CD4-positive, alpha-beta T cell treated with Interleukin-21 for 1 hour (primary cell): ENCODE measurements at places on chromosomes 7 and 10.

DNA sequence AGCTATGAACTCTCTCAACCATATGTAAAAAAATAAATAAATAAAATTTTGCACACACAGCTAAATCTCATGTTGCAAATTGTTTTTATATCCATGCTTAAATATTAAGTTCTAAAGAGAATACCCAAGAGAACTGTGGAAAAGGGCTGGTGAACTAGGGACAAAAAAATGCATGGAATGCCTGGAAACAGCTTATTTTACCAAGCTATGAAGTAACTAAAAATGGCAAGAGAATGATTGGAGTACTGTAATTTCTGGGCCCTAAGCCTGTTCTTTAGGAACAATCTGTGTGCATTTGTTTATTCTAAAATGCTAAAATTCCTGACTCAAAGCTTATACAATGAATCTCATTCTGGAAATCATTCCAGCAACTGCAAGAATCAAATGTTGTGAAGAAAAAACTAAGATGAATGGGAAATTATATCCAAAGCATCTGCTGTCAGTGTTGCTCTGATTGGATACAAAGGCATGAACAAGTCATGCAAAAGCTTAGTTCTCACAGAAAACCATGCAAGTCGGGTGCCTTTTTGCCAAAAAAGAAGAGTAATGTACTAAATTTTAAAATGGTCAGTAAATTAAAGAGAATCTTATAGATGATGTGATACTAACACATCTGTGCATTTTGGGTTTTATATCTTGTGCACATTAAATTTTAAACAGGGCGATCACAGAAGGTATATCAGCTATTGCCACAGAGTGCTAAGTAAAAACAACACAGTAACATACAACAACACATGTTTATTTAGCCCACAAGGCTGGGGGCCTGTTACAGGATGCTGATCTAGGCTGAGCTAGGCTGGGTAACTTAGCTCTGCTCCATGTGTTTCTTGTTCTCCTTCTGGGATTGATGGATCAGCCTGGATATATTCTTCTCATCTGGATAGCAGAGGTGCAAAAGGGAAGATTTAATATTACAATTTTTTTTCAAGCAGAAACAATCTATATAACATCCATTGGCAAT, 453.5 kb upstream of the SEMA3A start:
- DNase-seq: no peak

- DNase-seq: no peak
Observed at GRCh38 chr7:16210171-16210570, 211.2 kb downstream of the CRPPA start.

DNA sequence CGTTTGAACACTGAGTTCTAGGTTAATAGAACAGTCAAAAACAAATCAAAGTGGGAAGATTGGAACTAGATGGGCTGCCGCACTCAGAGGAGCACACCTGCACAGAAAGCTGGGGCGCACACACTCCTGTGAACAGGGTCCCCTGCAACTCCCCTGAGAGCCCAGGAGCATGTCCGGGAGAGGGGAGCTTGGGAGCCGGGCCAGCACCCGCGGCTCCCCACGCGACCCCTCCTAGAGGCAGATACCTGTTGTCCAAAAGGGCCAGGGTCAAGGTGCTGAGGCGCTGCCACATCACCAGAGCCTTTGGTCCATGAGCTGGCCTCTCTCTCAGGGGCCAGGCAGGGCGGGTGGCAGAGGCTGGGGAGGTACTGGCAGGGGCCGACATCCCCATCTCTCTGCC, 5.6 kb downstream of the NKX6-2 start:
- DNase-seq: no peak

- peak; percentile 29 for DNase-seq
Observed at GRCh38 chr7:111089822-111090426, 1.0 kb upstream of the LRRN3 start.

GRCh38 chr7:34245246-34245645, 339.9 kb downstream of the BMPER start:
- DNase-seq: no peak

DNA sequence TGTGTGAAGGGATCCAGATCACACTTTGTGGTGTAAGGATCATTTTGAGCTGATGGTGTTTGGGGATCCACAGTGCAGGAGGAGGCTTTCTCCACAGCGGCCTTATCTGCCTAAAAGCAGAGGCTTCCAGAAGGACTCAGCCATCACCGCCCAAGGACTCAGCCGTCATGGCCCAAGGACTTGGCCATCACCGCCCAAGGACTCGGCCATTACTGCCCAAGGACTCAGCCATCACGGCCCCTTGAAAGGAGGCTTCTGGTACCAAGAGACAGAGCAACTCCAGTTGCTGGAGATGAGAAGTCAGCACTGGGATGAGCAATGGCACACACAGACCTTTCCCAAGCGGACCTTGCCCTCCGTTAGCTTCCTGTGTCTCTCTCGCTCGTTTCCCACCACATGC, 6.0 kb upstream of the CFAP46 start:
- no peak for DNase-seq

GRCh38 chr7:13998866-13999265, 9.4 kb upstream of the ETV1 start:
- DNase-seq: no peak

GRCh38 chr7:43658718-43659548, 70.4 kb downstream of the COA1 start:
- no peak for DNase-seq

DNA sequence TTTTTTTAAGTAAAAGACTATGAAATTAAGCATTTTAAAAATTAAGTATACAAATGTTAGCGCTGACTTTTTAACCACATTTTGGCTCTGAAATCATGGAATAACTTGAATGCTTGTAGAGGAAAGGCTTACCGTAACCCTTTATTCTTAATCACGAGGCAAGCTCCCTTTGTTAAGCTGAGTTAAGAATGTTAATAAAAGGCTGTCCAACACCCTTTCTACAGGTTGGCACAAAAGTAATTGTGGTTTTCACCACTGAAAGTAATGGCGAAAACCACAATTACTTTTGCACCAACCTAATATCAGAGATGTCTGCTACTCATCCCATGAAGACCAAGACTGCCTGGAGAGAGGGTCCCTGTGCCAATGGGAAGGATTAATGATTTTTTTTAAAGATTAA, 70.6 kb downstream of the STK17A start:
- DNase-seq: no peak
